ENCODE measurements at places on chromosomes 7 and 10. TPM values are rescaled to one million over a fixed set of nuclear protein-coding genes. Genes with fewer than 3 reads are reported as not detected.

The PON1 gene
- not detected for total RNA-seq

The CYP2E1 gene
- total RNA-seq = 10.6 TPM

The MYOF gene
- total RNA-seq = 134 TPM

The GNGT1 gene
- total RNA-seq = 0.08 TPM

The SYT15 gene
- total RNA-seq = 1.4 TPM

The PRRT4 gene
- 1.3 TPM for total RNA-seq

The MBLAC1 gene
- total RNA-seq = 1.7 TPM

The HTR7 gene
- 0.92 TPM for total RNA-seq

The DYDC2 gene
- total RNA-seq = not detected

The EPDR1 gene
- 0.64 TPM for total RNA-seq

The HOXA4 gene
- total RNA-seq = 5.5 TPM

The RFC2 gene
- 29.1 TPM for total RNA-seq

The TMEM213 gene
- total RNA-seq = not detected

The CFTR gene
- 0.60 TPM for total RNA-seq

The PIP gene
- total RNA-seq = 0.56 TPM

The PDZD7 gene
- total RNA-seq = 0.04 TPM

The PROSER2 gene
- 10.1 TPM for total RNA-seq

Data from esophagus mucosa (tissue), 1 donor.